ENCODE measurements at places on chromosomes 4 and X. TPM values are rescaled to one million over a fixed set of nuclear protein-coding genes. Genes with fewer than 3 reads are reported as not detected.
A peak's percentile ranks its signal among the peaks of the same experiment; 100 is the strongest.

GRCh38 chr4:68855771-68856170 lies 40.0 kb downstream of the UGT2B10 start:
- no peak for DNase-seq

DNA sequence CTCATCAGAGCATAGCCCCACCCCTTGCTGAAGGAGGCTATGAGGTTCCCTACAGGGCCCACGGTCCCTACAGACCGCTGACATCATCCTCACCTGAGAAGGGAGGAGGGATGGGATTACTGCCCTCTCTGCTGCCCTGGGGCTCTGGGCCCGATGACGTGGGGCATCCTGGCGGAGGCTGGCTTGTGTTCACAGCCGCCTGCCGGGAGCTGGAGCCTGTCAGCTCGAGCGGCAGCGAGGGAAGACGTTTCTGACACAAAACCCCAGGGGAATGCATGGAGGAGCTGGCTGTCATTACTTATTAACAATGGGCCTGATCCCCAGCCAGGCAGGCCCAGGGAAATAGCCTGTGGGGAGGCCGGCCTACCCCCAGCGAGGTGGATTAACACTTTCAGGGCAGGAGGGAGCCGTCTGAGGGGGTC lies 106.6 kb upstream of the ATP6AP2 start:
- DNase-seq: peak; percentile 28

DNA sequence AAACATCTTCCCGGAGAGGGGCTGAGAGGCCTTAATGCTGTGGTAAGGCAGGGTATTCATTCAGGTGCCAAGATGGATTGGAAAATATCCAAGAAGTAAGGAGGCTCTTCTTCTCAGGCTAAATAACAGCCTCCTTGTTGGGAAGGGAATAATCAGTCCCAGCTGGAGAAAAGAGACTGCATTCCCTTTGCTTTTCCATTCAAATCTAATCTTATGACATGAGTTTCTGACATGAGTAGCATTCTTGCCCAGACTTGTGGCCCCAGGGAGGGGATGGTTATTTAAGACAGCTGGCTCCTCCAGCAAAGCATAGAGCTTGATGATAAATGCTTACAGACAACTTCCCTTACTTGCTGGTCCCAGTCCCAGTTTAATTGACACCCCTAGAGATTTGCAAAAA lies 98.3 kb downstream of the DCLK2 start:
- DNase-seq: peak; percentile 32

DNA sequence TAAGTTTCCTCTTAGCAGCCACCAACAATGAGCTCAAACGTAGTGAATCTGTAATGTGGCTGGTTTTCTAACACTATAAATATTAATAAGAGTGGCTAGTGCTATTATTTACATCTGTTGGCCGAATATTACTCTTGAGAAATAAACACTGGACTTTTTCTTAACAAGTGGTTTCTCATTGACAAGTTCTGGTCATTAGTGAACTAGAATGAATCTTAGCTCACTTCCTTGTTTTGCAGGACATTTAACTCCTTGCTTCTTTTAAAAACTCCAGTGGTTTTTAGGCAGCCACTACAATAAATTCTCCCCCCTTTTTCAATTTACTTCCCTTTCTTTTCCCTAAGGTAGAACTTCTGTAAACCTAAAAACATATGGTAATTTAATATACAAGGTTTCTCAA lies 177.2 kb downstream of the ARAP2 start:
- DNase-seq: no peak

DNA sequence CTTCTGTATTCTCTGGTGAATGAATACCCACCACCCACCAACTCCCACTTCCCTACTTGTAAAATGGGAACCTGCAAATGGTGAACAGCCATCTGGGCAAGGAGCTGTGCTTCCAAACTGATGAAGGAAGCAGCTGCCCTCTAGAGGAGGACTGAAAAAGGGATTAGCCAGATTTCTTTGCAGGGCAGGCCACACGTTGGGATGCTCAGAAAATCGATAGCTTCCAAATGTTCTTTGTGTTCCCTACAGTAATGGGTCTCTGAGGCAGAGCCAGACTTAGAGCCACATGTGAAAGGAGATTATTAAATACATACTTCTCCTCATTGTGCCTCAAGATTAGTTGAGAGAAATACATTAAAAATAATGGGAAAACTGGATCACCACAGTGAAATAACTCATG lies 39.3 kb upstream of the LPAR4 start:
- DNase-seq: peak; percentile 57

DNA sequence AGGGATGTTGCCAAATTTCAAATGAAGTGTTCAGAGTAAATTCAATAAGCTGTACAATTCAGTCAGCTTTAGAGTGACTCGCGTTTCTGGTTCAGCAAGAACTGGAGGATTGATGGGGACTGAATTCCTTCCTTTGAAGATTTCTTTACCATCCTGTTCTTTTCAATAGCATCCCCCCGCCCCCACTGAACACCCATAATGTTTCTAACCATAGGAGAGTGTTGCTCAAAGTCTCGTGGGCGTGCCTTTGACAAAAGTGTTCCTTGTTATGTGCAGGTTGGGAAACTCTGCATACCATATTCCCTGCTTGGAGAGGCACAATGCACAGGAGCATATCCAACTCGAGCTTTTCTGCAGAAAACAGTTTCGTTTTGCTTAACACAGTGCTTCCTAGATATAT lies 323.5 kb upstream of the CASK start:
- peak; percentile 1 for DNase-seq

Gene PCDH19
- total RNA-seq: 0.54 TPM

Measured in GM23248 (cell line).